Stimulated activated naive CD4-positive, alpha-beta T cell (primary cell): ENCODE measurements at places on chromosomes 16 and 17.
A peak's percentile ranks its signal among the peaks of the same experiment; 100 is the strongest.

DNA sequence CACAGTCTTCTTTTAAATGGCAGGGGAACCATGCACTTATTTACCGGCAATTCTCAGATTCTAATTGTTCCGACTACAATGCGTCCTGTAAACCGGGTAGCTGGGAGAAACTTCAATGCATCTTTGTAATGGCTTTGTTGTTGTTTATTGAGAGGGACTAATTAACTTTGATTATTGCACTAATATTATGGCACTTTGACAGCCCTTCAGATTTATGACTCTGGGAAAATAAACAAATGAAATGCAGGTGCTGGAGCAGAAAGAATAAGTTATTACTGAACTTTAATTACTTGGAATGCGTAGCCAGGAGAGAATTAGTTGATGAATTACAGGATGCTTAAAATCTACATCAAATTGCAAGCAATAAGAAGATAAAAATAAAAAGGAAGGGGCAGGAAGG, 77.0 kb downstream of the WWOX start:
- no peak for DNase-seq

DNA sequence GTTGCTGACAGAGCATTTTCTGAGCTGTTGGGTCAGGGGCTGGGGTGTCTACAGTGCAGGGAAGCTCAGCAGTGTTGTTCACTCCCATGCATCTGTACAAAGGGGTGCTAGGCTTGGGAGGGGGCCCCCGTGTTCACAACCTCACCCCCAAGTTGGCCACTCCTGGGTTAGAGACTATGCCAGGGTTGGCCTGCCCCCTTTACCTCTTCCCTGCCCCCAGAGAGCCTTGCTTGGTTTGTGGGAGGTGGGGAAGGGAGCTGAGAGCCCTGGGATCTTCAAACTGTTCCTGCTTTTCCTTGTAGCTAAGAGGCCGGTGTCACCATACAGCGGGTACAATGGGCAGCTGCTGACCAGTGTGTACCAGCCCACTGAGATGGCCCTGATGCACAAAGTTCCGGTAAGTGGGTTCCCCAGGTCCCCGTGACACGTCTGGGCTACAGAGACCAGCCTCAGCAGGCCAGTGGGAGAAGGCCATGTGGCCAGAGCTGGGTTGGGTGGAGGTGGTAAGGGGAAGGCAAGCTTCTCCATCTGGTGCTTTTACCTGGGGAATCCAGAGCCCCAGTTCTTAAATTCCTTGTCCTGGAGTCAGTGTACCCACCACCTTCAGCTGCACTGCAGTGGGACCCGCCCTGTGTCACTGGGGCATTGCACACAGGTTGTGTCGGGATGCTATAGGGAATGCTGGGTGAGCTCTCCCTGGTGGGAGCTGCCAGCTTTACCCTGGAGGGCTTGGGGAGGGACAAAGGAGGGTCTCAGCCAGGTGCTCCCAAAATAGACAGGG, 11.8 kb downstream of the GPRC5C start:
- DNase-seq, result no peak

- DNase-seq, result no peak
Observed at GRCh38 chr16:630249-630814, 453 bp upstream of the WFIKKN1 start.

- DNase-seq, result no peak
Observed at GRCh38 chr17:42361781-42362186, 26.5 kb downstream of the STAT3 start.

- DNase-seq, result no peak
Observed at GRCh38 chr17:65078441-65079160, 22.1 kb upstream of the GNA13 start.

DNA sequence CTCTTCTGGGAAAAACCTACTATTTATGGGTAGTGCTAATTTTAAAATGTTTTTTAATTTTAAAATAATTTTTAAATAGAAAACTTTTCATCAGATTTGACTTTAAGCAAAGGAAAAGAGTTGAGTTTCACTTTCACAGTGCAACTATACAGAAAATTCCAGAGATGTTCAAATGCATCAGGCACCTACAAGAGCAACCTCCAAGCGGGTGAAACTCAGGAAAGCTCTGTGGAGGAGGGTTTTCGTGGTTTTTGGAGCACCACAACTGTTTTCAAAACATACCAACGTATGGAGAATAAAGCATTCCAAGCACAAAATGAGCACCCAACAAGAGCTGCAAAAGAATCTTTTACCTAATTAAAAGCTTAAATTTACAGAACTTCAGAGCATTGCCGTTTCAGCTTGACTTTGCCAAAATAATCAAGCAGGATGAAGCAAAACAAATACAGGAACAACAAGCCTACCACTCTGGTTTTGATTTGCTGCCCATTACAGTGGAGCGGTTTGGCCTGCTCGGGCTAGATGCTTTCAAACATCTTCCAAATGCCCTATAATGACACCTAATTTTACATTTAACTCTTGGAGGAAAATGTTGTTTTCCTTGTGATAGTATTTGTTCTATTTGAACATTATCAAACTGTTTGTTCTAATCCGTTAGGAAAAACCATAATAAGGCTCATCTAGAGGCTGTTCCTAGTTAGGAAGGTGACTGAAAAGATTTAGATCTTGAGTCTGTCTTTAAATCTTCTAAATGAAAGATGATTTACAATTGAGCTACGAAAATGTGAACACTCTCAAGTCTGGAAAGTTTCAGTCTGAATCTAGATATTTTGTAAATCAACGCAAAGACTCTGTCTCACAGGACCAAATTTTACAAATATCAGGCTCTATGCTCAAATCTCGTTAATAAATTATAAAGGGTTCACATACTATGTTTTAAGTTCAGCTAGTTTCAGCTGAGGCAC, 34.5 kb downstream of the NACA2 start:
- DNase-seq, result no peak

DNA sequence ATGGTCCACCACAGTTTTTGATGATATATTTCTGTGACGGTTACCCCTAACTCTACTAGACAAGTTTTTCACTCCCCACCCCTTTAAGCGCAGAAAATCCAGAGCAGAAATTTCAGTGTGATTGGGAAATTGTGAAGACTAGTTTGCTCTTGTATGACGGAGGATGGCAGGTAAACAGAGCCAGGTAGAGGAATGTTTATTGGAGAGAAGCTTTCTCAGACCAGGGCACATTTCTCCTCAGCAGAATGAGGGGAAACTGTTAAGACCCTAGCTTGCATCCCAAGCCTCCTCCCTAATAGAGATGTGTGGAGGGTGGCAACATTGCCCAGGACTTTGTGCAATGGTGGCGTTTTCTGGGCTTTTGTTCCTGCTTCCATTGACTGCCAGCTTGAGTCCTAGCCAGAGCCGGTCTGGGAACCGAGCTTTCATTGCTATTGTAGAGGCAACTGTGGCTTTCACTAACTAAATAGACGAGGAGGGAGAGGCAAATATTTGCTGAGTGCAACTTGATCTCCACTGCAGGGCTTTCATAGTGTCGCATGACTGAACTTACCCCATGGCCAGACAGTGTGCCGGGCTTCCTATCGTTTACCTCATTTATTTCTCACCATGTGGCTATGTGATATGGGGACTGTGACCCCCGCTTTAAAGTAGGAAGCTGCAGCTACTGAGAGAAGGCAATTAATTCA, 159.6 kb upstream of the MPHOSPH6 start:
- DNase-seq, result no peak

GRCh38 chr17:82267575-82268379, 5.7 kb downstream of the CSNK1D start:
- DNase-seq, result no peak

DNA sequence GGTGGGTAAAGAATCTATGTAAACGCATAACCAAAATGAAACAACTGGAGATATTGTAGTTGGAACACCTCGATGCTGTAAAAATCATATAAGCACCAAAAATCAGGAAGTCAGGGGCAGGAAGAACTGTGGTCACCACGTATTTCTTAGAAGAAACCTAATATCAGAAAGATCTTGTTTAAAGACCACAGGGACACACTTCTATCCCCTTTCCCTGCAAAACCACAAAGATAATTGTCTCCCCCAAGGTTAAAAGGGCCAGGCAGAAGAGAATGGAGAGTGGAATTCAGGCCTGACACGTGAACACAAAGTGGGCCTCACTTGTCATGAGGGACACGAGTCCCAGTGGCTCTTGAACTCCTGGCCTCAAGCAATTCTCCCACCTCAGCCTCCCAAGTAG, 68.1 kb downstream of the GSG1L start:
- no peak for DNase-seq

DNA sequence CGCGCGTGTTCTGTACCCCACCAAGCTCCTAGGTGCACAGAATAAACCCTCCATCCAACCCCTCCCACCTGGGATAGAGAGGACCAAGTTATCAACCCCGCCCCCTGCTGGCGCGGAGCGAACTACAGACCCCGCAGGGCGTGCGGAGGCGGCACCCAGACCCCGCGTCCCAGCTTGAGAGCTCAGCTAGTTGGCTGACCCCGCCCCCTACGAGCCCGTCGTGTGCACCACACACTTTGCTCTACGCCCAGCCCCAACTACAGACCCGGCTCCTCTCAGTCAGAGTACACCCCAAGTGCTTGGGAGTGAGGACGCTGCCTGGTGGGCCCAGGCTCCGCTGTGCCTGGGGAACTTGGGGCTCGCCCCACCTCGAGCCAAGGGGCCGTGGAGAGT, 1.5 kb downstream of the GRIN2A start:
- DNase-seq, result no peak

DNA sequence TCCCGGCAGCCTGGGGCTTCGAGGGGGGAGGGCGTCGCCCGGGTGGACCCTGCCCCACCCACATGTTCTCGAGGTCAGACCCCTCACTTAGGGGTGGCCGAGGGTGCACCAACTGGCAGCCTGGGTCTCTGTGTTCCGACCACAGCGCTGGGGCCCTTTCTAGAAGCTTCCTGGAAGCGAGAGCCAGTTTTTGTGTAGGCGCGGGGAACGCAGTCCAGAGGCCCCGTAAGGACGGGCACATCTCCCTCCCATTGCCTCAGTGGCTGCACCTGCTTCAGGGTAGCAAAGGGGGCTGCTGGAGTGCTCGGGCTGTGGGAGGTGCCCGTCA, 148.3 kb downstream of the BANP start:
- no peak for DNase-seq

GRCh38 chr16:84507011-84507982, 2.8 kb upstream of the MEAK7 start:
- peak; percentile 5 for DNase-seq

- peak; percentile 83 for DNase-seq
Observed at GRCh38 chr16:31033709-31034492, 543 bp downstream of the STX4 start.

DNA sequence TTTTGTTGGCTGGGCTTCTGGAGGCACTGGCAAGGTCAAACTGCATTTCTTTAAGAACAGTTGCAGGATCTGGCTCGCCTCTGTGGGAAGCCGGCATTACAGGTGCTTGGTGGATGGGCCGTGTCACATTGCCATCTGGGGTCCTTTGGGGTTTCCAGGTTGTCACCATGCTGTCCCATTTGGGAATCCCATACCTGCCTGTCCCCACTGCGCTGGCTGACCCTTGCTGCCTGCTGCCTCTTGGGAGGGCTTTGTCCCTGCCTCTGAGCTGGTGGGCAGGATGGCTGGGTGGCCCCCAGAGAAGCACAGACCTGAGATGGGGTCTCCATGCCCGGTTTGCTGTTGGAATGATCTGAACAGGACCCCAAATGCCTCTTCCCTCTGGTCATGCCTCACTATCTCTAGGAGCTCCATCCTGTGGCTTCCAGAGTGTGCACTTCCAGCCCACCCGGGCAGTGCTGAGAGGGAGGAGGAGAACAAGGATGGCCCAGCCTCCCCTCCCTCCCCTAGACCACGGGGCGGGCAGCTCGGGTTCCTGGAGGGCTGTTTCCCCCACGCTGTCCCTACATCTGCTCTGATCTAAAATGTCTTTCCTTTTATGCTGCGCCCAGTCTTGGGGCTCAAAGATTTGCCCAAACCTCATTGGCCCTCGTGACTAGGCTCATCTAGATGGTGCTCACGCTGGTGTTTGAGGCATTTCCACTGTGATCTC, 28.0 kb downstream of the OR1D5 start:
- no peak for DNase-seq

DNA sequence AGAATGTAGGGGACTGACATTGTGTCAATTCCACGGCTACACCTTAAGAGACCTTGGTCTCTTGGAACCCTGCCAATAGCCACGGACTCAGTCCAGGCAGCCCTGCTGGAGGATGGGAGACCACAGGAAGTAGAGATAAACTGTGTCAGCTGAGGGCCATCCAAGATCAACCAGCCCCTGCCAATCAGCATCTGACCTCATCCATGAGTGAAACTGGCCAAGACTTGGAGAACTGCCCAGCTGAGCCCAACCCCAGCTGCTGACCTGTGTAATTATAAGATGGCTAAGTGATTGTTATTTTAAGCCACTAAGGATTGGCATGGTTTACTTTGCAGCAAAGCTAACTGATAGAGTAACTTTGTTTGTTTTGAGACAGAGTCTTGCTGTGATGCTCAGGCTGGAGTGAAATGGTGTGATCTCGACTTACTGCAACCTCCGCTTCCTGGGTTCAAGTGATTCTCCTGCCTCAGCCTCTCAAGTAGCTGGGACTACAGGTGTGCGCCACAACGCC, 13.3 kb upstream of the YWHAE start:
- DNase-seq, result no peak

- DNase-seq, result no peak
Observed at GRCh38 chr16:72664056-72664508, 383.8 kb downstream of the ZFHX3 start.

DNA sequence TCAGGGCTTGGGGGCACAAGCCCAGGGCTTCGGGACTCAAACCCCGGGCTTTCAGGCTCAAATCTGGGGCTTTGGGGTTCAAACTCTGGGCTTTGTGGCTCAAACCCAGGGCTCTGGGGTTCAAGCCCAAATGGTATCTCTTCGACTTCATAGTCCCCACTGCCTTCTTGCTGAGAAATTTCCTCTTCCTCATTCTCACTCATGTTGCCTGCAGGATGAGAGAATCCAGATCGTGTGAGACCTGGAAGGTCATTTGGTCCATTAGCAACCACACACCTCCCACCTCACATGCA, 576 bp downstream of the ZNF768 start:
- no peak for DNase-seq

GRCh38 chr17:47072886-47073285, 93.8 kb upstream of the RPRML start:
- no peak for DNase-seq

DNA sequence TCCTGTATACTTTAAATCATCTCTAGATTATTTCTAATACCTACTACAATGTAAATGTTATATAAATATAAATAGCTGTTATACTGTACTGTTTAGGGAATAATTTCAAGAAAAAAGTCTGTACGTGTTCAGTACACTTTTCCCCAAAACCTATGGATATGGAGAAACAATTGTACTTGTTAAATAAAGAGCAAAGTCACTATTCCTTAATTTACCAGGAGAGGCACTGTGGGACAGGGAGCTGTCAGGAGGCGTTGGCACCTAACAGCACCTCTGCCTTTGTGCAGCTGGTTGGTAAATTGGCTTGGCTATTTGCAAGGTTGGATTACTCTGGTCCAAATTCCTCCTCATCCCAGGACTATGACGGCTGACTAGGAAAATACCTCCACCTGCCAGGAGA, 28.0 kb downstream of the CRHR1 start:
- DNase-seq, result no peak

DNA sequence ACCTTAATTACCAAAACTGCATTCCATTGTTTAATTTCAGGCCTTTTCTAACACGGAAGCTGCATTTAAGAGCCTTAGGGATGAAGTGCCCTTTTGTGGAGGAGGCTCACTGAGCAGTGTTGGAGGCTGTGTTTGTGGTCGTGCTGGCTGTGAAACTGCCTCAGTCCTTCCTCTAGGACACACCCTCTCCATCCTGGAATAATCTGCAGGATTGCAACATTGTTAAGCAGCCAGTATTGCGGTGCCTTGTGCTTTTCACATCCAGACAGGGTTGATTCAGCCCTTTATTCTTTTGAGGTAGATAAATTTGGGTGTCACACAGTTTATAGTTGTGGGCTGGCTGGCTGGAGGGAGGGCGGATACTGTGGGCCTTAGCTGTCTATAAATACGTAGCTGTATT, 141.6 kb downstream of the CDRT15L2 start:
- DNase-seq, result no peak

GRCh38 chr17:51745993-51746392, 412.5 kb downstream of the CA10 start:
- no peak for DNase-seq
